Kidney tubule cell (primary cell): ENCODE measurements at places on chromosomes 5 and 9.

DNA sequence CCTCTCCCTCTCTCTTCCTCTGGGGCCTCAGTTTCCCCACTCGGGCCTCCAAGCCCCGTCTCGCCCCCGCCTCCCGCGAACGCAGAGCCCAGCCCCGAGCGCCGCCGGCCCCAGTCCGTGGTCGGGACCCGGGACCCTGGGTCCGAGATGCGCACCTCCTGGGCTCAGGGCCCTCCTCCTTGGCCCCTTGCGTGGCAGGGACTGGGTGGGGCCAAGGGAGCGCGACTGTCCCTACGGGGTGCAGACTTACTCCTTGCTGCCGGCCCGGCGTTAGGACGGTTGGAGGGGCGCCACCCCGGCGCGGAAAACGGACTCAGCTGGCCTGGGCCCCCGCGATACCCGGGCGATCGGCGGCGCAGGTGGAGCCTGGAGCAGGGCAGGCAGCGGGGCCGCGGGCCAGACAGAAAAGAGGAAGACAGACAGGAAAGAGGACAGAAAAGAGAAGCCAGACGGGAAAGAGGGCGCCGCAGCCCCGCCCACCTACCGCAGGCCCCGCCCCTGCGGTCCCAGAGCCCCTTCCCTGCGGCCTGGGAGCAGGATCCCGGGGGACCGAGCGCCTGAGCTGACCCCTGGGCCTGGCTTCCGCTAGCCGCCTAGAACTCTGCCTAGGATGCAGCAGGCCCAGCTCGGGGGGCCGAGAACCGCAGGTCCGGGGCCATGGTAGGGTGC lies at the start of gene GBGT1:
Gene GBGT1 (minus strand): TSS at position 411 of the 669 bp plus-strand sequence. CDS start 1,502 bp downstream, outside the sequence.
- DNase-seq = peak; percentile 44

GRCh38 chr5:175025077-175025476 lies 300.7 kb downstream of the MSX2 start:
- no peak for DNase-seq

DNA sequence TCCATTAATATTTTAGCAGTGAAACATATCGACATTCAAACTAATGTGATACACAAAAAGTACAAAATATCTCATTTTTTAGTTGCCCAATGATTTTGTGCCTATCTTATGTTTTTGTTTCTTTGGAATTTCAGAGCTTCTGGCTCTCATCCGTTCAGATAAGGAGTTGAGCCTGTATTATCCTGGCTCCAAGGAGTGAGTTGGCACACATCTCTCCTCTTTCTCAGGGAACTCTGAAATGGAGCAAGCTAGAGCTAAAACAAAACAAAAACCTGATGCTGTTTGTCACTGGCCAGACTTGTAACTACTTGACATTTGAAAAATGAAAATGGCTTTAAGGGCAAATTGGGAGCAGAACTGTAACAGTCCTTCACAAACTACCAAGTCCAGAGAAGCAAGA lies 131.3 kb upstream of the SLC28A3 start:
- no peak for DNase-seq

DNA sequence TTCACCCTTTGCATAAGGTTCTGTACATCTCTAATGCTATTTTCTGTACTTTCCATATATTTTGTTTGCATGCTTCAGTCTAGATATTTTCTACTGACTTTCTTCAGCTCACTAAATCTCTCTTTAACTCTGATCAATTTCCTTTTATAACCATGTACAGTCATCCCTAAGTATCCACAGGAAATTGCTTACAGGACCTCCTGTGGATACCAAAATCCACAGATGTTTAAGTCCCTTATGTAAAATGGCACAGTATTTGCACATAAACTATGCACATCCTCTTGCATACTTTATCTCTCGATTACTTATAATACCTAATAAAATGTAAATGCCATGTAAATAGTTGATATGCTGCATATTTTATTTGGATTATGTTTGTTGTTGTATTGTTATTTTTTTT lies 442.1 kb downstream of the TLE4 start:
- no peak for DNase-seq

DNA sequence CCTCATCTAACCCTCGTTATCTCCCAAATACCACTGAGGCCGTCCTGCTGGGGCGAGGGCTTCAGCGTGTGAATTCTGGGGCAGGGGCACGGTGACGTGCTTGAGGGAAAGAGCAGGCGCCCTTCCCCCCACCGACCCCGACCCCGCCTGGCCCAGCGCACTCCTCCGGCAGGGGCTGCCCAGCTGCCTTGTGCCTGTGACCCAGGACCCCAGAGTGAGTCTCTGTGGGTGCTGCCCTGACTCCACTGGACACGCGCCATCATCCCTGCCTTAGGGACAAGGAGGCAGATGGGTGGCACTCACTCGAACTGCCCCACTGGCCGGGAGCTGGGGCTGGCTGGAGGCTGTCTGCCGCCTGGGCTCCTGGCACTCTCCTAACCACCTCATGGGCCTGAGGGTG lies 136.2 kb upstream of the LPCAT1 start:
- no peak for DNase-seq

- DNase-seq = no peak
Measured at GRCh38 chr9:86990290-86990689, 43.0 kb upstream of the GAS1 start.

DNA sequence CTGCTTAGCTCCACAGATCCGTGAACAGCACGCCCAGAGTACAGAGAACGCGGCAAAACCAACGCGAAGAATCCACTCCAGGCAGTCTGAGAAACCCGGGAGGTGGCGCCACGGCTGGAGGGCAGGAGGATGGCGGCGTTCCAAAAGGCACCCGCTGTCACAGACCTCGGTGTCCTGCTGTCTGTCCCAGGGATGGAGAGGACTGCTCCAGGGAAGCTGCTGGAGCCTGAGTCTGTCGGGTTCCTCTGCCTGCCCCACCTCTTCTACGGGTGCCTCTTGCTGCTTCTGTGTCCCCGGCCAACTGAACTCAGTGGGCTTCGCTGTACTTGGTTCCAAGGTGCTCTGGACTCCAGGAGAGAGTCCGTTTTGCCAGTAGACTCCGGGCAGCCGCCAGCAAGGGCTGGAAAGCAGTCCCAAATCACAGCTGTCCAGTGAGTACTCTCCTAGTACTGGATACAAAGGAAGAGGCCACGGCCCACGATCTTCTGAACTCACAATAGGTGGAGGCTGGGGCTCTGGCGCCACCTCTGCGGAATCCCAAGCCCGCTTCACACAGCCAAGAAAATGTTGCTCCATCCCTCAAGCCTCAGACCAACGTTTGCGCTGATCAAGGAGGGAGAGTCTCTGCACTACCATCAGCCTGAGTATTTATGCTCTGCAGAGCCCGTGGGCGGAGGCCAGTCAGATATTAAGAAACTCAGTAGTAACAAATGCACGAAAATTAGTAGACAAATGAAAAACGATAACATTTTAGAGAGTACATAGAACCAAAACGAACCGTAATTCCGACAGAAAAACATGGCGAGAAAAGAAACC lies 440 bp downstream of the ANXA2R start:
- DNase-seq = peak; percentile 63

DNA sequence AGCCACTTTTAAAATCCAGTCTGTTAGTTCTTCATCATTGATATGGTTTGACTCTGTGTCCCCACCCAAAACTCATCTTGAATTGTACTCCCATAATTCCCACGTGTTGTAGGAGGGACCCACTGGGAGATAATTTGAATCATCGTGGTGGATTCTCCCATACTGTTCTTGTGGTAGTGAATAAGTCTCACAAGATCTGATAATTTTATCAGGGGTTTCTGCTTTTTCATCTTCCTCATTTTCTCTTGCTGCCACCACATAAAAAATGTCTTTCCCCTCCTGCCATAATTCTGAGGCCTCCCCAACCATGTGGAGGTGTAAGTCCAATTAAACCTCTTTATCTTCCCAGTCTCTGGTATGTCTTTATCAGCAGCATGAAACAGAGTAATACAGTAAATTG lies 26.9 kb upstream of the SH3TC2 start:
- no peak for DNase-seq

- no peak for DNase-seq
Measured at GRCh38 chr5:174111287-174111973, 65.9 kb downstream of the NSG2 start.

- no peak for DNase-seq
Measured at GRCh38 chr5:124654418-124654817, 92.0 kb downstream of the ZNF608 start.

DNA sequence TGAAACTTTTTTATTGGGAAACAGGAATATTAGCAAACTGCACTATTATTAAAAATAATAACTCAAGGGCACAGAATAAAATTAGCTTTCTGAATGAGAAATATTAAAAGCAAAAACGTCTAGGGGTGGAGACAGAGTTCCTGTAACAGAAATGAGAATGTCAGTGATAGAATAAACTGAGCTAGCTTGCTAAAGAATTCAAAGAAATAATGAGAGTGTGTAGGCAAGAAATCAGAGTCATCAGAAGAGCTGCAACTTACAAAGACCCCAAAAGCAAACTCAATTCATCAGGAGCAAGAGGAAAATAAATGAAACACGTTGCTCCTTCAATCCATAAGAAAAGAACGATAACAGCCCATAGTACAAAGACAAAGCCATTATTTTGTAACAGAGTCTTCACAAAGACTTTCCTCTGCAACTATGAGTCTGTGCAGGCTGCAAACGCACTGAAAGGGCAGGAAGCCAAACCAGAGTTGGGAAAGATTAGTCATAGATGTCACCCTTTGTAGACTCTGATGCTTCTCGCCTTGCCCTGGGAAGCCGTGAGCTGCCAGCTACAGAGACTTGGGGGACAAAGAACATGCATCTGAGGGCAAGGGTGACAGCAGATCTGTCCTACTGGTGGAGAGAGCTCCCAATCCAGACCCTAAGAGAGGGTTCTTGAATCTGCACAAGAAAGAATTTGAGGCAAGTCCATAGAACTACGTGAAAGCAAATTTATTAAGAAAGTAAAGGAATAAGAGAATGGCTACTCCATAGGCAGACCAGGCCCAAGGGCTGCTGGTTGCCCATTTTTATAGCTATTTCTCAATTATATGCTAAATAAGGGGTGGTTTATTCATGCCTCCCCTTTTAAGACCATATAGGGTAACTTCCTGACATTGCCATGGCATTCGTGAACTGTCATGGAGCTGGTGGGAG lies 40.8 kb downstream of the SHC3 start:
- peak; percentile 89 for DNase-seq

DNA sequence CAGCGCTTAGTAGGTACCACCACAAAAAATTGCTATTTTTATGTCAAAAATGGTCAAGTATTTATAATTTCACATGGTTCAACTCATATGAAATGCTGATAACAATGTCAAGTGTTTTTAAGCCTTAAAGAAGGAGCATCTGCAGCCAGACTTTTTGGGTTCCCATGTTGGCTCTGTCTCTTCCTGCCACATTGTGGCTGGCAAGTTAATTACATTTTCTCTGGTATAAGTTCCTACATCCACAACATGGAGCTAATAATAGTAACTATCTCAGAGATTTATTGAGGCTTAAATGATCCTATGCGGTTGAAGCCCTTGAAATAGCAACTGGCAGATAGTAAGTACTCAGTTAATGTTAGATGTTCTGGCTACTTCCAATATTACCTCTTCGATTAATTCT lies 5.4 kb downstream of the ATP10B start:
- no peak for DNase-seq

GRCh38 chr5:121725450-121725849 lies 126.2 kb upstream of the FTMT start:
- no peak for DNase-seq

GRCh38 chr5:96198356-96199058 lies 234.5 kb downstream of the PCSK1 start:
- no peak for DNase-seq

DNA sequence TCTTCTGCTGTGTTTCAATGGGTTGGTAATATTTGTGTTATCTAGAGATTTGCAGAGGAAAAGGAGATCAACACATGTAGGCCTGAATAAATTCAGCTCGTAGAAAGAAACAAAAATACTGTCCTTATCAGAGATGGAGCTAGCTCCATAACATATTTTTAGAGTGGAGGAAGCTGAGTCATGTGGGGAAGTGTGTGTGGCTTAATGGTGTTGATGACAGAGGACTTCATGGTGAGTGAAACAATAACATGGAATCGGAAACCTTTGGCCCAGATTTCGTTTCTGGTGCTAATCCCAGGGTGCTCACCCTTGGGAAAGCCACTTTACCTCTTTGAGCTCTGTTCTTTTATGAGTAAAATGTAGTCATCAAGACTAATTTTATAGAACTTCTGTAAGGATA lies 825.0 kb downstream of the TLR4 start:
- DNase-seq = peak; percentile 62

DNA sequence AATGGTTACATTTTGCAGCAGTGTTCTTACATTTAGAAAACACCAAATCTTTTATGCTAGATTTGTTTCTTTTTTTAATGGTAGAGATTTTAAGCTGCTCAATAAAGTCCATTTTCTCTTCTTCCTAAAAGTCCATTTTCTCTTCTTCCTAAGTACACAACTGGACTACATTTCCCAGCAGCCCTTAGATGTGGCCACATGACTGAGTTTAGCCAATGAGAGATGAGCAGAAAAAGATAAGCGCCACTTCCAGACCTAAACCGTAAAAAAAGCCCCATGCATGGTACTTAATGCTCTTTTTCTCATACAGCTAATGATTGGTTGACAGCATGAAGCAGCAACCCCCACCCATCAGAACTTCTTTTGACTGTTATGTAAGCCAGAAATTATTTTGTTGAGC lies 206.7 kb downstream of the FAM114A2 start:
- no peak for DNase-seq

DNA sequence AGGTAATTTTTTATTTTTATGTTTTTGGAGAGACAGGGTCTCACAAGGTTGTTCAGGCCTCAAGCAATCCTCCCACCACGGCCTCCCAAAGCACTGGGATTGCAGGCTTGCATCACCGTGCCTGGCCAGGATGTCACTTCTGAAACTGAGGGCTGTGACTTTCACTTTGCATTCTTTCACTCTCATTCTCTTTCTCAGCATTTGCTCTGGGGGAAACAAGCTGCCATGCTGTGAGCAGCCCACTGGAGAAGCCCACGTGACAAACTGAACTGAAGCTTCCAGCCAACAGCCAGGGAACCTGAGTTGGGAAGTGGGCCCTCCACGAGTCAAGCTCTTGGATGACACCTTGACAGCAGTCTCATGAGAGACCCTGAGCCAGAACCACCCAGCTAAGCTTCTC lies 109.4 kb downstream of the C5orf15 start:
- DNase-seq = no peak

DNA sequence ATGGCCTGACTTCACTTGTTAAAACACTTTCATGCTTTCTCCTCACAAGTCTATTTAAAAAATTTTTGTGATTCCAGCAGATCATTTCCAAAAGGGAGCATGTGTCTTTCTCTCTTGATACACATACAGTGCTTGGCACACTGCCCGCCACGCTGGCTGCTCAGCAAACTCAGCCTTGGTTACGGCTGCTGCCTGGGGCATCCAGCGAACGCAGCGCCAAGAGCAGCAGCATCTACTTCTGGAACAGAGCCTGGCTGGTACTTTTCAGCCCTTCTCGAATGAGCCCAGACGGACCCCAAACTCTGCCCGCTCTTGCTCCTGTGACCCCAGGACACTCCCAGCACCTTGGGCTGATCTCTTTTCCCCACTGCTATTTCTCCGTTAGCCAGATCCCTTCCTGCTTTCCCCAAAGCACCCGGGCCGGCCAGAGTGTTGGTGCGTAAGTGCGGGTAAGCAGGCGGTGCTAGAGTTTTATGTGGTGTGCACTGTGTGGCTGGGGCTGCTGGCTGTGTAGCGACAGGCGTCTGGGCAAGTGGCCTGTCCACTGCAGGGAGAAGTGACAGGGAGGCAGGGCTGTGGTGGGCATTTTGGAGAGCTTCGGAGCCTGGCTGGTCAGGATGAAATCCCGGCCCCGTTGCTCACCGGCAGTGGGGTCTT lies 73.2 kb downstream of the SH3PXD2B start:
- peak; percentile 35 for DNase-seq
